Endodermal cell (in vitro differentiated cells): ENCODE measurements at places on chromosomes 2 and 18.

DNA sequence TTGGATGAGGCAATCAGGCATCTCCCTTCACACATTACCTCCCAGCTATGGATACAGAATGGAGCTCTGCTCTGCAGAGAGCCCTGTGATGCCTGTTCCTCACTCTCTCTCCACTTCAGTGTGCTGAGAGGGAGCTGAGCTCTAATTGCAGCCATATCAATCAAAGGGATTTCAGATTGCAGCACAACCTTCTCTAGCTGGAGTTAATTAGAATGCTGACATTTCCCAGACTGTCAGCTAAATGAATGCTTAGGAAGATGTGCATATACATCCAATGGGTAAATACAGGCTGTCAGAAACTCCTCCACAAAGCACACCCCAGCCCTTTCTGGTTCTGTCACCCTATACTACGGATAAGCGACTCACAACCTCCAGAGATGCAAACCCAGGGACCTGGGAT is 402.6 kb downstream of the EIPR1 start:
- DNase-seq, result no peak

DNA sequence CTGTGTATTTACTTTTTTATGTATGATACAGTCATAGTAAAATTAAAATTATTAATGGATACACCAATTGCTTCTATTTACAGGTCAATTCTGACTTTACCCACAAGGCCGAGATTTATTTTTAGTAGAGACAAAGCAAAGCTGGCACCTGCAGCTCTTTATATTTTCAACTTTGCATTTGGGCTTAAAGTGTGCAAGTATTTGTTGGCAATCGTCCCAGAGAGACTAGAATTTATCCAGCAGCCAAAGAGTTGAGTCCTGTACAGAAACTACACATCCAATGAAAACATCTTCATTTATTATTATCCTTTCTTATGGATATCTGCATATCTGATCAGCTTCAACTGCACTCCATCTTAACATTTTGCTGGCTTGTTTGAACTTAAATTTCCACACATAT is 485.6 kb downstream of the SOX11 start:
- no peak for DNase-seq

GRCh38 chr2:53484531-53484930 is 283.1 kb upstream of the CHAC2 start:
- no peak for DNase-seq

GRCh38 chr2:176392744-176393414 is 123.6 kb downstream of the MTX2 start:
- DNase-seq, result no peak

- DNase-seq, result no peak
Observed at GRCh38 chr2:199018826-199019225, 438.9 kb downstream of the SATB2 start.

- no peak for DNase-seq
Observed at GRCh38 chr2:220660277-220661145, 911.6 kb downstream of the EPHA4 start.

DNA sequence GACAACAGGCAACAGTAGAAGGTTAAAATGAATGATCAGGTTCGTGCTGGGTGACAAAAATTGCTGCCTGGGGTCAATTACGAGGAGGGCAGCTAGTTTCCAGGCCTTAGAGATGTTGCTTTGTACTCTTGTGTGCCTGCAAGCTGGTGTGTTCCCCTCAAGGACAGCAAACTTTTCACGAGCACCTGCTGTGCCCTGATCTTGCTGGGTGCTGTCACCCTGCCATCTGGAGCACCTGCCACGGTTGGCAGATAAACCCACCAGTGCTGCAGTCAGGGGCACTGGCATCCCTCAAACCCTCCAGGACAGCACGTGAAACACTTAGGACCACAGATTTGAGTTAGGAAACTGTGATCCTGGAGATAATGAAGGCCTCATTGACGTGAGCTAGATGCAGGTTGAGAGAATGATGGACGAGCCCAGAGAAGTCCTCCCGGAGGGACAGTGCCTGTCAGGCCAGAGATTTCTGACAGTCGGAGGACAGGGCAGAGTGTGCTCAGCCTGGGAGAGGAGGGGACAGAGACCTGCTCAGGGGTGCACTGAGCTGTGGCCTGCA is 104.3 kb upstream of the RAB12 start:
- DNase-seq, result no peak

- no peak for DNase-seq
Observed at GRCh38 chr18:76572518-76573247, 77.6 kb upstream of the ZNF516 start.

DNA sequence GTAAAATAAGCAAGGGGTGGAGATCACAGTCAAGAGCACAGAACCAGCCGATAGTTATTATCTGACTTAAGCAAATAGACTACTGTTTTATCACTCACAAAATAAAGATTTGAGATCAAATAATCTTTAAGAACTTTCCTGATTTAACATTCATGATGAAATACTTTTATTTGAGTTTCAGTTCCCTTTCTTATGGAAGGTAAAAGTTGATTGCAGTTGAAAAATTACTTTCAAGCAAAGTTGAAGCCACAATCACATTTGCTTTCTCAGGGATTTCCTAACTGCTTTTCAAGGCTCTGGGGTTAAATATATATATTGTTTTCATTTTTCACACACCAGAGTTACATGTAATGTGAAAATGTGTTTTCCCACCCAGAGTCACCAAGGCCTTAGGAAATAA is 599.5 kb downstream of the KCNJ3 start:
- no peak for DNase-seq
